Glutamatergic neuron (in vitro differentiated cells): ENCODE measurements at places on chromosomes 7 and 10. TPM values are rescaled to one million over a fixed set of nuclear protein-coding genes. Genes with fewer than 3 reads are reported as not detected.

The SUN3 gene
- total RNA-seq = not detected

The AKR1C1 gene
- 24.7 TPM for total RNA-seq

DNA sequence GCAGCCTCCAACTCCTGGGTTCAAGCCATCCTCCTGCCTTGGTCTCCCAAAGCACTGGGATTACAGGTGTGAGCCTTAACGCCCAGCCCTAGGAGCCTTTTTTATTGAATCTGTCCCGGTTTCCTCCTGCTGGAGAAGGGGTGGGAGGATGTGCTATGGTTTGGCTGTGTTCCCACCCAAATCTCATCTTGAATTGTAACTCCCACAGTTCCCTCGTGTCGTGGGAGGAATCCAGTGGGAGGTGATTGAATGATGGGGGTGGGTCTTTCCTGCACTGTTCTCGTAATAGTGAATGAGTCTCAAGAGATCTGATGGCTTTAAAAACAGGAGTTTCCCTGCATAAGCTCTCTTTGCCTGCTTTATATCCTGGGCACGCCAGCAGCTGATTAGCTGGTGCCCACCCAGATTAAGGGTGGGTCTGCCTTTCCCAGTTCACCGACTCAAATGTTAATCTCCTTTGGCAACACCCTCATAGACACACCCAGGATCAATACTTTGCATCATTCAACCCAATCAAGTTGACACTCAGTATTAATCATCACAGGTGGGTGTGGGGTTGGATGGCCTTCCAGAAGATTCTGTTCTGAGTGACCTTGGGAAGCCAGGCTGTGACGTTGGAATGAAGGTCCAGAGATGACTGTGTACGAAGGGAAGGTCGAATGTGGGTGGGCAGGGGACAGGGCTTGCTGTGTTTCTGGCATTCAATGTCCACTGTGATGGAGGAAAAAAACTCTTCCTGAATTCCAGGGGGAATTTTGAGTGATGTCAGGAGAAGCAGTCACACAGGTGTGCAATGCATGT lies 33.8 kb upstream of the CUX1 start:
- DNase-seq = no peak

The MRLN gene
- total RNA-seq = not detected

DNA sequence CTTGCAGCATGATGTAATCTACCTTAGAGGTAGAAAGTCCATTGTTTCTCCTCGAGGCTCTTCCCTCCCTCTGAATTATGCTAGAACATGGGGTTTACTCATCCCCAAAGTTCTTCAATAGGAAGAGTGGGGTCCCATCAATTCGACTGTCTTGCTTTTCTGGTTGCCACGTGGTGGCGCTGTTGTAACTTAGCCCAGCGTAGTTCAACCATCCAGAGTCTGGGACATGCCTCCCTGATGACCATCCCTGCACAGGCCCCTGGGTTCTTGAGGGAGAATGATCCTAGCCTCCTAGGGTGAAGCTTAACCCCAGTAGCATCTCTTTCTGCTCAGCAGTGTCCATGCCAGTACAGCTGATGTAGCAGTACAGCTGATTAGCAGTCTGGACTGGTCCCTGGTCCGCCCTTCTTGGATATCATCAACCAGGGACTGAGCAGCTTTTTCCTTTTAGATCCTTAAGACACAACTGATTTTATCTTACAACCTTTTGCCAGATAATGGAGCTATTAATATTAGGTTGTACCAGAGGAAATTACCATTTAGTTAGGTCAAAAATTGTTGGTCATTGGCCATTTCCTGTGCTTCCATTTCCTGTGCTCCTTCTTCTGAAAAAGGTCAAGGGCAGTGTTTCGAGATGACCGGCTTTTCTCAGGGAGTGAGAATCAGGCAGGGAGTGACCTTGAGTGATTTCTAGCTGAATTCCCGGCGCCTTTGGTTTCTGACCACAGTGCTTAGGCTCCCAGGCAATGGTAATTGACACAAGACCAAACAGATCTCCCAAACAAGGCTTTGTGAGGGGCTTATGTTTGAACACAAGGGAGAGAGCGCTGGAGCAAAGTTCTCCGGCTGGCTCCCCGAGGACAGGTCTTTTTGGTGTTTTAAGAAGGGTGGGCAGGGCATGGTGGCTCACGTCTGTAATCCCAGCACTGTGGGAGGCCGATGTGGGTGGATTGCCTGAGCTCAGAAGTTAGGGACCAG lies 65.4 kb downstream of the TACC2 start:
- DNase-seq = peak; percentile 77
